ENCODE measurements at places on chromosomes 7 and 10. TPM values are rescaled to one million over a fixed set of nuclear protein-coding genes. Genes with fewer than 3 reads are reported as not detected.

- DNase-seq, result no peak
Measured at GRCh38 chr10:78685466-78686103, 383.2 kb upstream of the ZMIZ1 start.

DNA sequence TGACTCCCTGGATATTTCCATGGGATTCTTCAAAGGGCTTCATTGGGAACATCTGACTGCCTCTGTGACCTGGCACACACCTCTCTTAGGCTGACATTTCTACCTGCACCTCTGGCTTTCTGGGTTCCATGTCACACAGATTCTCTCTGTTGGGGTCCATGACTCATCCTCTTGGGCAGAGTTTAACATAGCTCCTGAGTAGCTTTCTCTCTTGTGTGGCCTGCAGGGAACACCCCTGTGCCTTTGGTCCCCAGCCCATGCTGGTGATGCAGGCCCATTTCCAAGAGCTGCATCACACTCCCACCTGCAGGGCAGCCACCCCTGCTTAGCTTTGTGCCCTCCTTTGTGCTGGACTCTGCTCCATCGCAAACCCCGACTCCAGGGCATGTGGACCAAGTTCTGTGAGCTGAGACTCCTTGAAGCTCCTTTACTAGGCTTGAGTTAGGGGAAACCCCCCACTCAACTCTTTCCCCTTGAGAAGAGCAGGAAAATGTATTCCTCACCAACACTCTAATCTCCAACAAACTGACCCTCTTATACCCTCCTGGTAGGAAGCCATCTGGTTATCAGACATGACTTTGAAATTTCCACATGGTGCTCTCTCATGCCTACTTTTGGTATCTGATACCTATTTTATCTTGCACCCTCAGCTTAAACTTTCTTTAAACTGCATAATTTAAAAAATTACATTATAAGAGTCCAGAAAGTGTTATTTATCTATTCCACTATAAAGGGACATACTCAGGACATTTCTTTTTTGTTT is 93.3 kb downstream of the ZNF777 start:
- no peak for DNase-seq

GRCh38 chr10:5047912-5048628 is 44.4 kb upstream of the AKR1C2 start:
- DNase-seq, result no peak

- DNase-seq, result no peak
Measured at GRCh38 chr7:114662002-114662677, 247.5 kb downstream of the FOXP2 start.

DNA sequence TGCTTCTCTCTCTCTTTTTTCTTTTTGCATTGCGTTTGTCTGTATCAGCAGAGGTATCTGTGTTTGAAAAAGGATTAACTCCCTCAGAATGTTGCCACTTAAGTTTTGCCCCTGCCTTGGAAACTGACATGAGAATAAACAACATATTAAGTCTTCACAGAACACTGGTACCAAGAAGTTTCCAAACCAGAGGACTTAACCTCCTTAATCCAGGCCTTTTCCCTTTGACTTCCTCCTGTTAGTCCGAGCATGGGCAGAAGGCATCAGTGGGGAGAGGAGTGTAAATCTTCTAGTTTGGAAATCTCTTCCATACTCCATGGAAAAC is 681.4 kb downstream of the LRMDA start:
- DNase-seq, result no peak

Gene GIMAP7
- 28.3 TPM for total RNA-seq

Gene PLXDC2
- 0.16 TPM for total RNA-seq

Gene ATRNL1
- 0.16 TPM for total RNA-seq

Gene CALHM3
- not detected for total RNA-seq

Measured in activated T-cell treated with anti-CD3 and anti-CD28 coated beads, Interleukin-2, amount 50 U/mL, for 4 hours (primary cell).